Stimulated activated CD8-positive, alpha-beta memory T cell treated with anti-CD3 and anti-CD28 coated beads, Interleukin-7, amount 100 ng/mL, for 24 hours (primary cell): ENCODE measurements at places on chromosomes 1 and 21.

GRCh38 chr1:192604979-192605620, 29.5 kb downstream of the RGS1 start:
- no peak for DNase-seq

- no peak for DNase-seq
Observed at GRCh38 chr1:23026568-23026967, 7.3 kb downstream of the KDM1A start.

GRCh38 chr1:67674260-67675011, 10.6 kb upstream of the GADD45A start:
- DNase-seq, result no peak

- DNase-seq, result no peak
Observed at GRCh38 chr21:39542736-39543135, 70.0 kb upstream of the B3GALT5 start.

- DNase-seq, result no peak
Observed at GRCh38 chr1:89910268-89910667, 84.6 kb upstream of the ZNF326 start.

DNA sequence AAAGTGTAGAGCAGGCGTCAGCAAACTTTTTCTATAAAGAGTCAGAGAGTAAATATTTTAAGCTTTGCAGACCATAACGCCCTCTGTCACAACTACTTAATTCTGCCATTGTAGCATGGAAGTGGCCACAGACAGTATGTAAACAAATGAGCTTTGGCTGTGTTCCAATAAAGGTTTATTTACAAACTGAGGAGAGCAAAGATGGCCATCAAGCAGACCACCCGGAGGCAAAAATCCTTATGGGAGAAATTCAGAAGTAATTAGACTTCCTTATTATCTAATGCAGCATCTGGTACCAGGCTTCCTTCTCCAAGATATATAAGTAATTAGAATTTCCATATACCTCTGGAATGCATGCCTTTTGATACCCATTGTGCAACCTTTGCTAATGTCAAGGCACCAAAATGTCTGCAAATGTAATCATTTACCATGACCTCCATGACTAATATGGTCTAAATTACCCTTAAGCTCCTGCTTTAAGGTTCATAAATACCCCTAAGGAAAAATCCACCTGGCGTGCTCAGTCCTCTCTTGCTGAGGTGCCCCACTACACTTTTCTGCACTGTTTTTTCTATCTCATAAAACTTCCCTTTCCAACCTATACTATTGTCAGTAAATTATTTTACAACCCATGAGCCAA, 377.8 kb downstream of the MATN1 start:
- no peak for DNase-seq

- DNase-seq, result no peak
Observed at GRCh38 chr1:151371370-151372057, 991 bp downstream of the SELENBP1 start.

- DNase-seq, result no peak
Observed at GRCh38 chr1:190177555-190177954, 300.1 kb downstream of the BRINP3 start.

GRCh38 chr21:20377250-20377649, 621.0 kb upstream of the NCAM2 start:
- DNase-seq, result no peak

- no peak for DNase-seq
Observed at GRCh38 chr1:172286629-172287076, 133.8 kb upstream of the C1orf105 start.

- DNase-seq, result no peak
Observed at GRCh38 chr1:64935551-64936155, 30.7 kb downstream of the JAK1 start.

- no peak for DNase-seq
Observed at GRCh38 chr1:218633238-218633988, 288.3 kb downstream of the TGFB2 start.

GRCh38 chr21:45861156-45861870, 120.3 kb upstream of the COL6A1 start:
- DNase-seq, result no peak

GRCh38 chr1:45306319-45306718, 20.4 kb upstream of the HPDL start:
- no peak for DNase-seq

GRCh38 chr1:88288571-88288970, 395.5 kb upstream of the PKN2 start:
- DNase-seq, result no peak
